ENCODE measurements at places on chromosomes 1 and 21.
A peak's percentile ranks its signal among the peaks of the same experiment; 100 is the strongest.

DNA sequence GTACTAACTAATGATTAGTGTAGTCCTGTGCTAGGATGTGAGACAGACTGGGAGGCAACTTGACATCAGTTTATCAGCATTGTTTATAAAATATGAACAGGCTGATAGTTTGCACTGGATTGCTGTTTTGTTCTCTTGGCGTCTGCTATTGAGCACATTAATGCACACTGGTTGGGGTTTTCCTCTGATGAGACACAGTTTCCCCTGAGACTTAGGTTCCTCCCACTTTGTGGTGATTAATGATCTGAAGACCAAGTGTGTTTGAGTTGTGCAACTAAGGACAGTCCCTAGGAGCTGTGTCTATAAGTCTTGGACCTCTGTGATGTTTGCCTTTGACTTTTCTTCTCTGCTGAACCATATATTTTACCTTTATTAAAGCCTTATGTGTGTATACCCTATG is 1015.4 kb downstream of the AMY1C start:
- DNase-seq, result no peak

DNA sequence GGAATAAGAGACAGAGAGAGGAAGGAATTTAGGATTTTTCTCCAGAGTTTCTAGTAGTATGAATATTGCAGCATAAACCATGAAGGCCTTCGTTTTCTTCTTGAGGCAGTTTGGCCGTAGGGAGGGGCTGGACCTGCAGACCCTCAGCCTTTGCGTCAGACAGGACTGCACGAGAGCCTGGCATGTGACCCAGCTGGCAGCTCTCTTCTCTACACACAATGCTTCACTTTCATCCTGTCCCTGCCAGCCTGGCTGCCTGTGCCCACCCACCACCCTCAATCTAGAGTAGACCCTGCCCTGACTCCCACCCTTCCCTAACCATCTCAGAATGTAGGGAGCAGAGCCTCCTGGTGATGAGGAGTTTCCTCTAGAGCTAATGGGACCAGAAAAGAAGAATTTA is 1.6 kb downstream of the CA14 start:
- no peak for DNase-seq

GRCh38 chr21:41834252-41834925 is 44.8 kb downstream of the PRDM15 start:
- DNase-seq, result no peak

GRCh38 chr1:73576083-73576482 is 621.9 kb downstream of the LRRIQ3 start:
- no peak for DNase-seq

GRCh38 chr1:119009312-119009655 is 21.1 kb upstream of the TBX15 start:
- DNase-seq, result no peak

- DNase-seq, result no peak
Observed at GRCh38 chr1:203147376-203147775, 19.9 kb downstream of the ADORA1 start.

DNA sequence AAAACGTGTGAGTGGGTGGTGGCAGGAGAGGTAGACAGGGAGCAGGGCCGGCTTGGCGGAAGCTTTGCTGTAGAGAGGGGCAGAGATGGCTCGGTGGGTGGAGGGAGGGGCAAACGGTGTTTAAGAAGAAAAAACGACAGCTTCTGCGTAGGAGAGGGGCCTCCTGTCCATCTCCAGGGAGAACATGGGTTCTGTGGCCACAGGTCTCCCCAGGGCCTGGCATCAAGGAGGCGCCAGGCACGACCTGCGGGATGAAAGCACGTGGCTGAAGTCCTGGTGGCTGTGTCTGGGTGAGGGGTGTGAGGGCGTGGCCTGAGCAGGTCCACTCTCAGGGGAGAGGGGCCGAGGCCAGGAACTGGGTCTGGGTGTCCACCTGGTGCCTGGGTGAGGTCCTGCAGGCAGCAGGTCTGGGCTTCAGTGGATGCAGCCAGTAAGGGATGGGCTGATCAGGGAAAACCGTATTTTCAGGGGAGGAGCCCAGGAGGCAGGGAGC is 940 bp upstream of the PRKCZ start:
- DNase-seq, result peak; percentile 10

Measured in CD4-positive, alpha-beta T cell treated with Interleukin-12 subunit alpha and Interleukin-12 subunit beta, for 1 hour (primary cell).